Stromal cell of bone marrow (primary cell): ENCODE measurements at places on chromosomes 12 and 14.

DNA sequence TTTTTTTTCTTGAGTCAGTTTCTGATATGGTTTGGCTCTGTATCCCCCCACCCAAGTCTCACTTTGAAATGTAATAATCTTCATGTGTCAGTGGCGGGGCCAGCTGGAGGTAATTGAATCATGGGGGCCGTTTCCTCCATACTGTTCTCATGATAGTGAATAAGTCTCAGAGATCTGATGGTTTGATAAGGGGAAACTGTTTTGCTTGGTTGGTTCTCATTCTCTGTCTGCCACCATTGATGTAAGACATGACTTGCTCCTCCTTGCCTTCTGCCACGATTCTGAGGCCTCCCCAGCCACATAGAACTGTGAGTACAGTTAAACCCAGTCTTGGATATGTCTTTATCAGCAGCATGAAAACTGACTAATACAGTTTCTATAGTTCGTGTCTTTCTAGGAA, 42.9 kb downstream of the WNK1 start:
- no peak for DNase-seq

DNA sequence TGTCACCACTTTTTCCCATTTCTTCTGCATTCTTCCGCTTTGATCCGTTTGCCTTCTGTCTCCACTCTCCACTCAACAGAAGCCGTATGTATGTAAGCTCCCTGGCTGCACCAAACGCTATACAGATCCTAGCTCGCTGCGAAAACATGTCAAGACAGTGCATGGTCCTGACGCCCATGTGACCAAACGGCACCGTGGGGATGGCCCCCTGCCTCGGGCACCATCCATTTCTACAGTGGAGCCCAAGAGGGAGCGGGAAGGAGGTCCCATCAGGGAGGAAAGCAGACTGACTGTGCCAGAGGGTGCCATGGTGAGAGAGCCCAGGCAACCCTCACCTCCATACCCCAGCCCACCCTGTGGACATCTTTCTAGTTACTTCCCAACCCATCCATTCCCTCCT, 8.3 kb downstream of the GLI1 start:
- DNase-seq = no peak

DNA sequence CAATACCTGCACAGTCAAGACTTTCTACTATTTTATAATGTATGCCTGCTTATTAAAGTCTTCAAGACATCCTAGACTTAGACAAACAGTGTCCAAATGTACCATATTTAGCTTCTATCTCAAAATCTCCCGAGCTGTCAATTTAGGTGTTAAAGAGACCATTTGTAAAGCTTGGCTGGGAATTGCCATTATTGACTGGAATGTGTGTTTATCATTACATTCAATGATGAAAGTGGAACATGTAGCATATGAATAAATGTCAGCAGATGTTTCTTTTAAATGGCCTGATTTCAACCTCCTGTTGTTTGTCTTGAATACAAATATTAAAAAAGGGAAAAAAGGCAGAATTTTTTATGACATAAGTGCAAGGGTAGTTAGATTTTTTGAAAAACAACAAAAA, 572.3 kb downstream of the PRKD1 start:
- DNase-seq = no peak

GRCh38 chr14:23399136-23399535, 8.9 kb downstream of the MYH6 start:
- no peak for DNase-seq

GRCh38 chr12:120092551-120093335, 23.8 kb downstream of the RAB35 start:
- DNase-seq = no peak

GRCh38 chr12:6229224-6230218, 29.3 kb downstream of the CD9 start:
- DNase-seq = peak; percentile 95

DNA sequence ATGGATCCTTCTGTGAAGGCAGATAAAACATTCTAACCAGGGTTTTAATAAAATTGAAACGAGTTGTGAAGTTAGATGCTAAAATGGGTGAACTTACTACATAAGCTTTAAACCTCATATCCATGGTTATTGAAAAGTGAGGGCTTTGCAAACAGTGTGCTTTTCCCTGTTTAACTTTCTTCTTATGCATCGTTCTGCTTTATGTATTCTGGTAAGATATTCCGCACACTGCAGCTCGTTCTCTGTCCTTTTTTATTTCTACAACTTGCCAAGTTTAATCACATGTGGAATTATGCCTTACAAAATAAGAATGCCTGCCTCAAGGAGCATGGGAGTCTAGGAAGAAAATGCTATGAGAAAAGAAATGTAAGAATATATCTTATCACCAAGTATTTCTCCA, 30.9 kb downstream of the PELI2 start:
- no peak for DNase-seq

DNA sequence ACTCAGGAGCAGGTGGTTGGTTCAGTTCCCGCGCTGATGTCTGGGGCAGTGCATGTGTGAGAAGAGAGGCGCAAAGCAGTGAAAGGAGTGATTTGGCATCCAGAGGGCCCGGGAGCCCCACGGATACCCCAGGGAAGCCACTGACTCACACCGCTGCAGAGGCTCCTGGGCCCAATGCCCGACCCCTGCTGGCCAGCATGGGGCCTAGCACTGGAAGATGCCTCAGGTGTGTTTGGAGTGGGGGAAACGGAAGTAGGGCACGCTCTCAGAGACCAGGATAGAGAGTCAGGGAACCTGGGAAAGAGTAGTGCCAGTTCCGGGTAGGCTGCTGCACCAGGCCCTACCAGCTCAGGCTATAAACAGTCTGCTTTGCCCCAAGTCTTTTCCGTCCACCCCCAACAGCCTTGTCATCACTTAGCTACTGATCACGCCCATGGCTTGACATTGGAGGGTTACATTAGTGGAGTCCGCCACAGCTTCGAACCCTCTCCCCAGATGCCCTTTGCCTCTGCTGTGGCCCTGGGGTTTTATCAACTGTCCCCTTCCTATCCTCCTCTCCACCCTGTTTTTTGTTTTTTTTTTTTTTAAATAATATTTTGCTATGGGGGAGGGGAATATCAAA, 9.5 kb upstream of the CSAD start:
- DNase-seq = peak; percentile 71

DNA sequence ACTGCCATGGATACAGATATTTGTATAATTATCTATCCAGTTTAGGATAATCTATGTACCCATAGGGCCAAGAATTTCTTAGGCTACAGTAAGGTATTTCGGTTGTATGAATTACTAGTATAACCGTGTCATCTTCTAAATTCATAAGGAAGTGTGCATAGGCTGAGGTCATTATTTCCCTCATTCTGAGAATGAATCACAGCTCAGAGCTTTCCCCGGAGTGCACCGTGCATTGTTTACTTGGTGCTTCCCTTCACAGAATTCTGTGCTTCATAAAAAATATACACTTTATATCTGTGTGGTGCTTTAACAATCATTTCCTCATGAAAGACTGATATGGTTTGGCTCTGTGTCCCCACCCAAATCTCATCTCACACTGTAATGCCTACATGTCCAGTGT, 514.1 kb downstream of the ETNK1 start:
- DNase-seq = no peak

DNA sequence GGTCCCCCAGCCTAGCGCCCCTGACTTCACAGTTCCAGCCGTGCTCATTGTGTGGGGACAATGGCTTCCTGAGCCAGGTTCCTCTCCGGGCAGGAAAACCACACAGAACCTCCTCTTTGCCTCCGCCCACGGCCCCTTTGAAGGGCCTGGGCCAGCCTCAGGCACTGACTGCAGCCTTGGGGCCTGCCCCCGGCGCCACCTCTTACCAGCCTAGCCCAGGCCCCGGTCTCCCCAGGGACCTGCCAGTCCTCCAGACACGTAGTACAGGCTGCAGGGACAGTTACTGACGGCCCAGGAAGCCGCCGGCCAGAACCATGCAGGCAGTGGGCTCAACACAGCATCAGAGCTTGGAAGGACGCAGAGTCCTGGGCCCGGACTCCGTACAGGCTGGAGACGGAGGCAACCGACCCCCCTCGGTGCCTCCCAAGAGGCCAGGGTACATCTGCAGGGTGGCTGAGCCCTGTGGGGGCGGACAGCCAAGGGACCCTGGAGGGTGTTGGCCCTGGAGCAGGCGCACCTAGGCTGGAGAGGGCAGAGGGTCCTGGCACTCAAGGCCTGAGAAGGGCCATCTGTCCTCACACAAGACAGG, 20.9 kb upstream of the NUDT14 start:
- no peak for DNase-seq

DNA sequence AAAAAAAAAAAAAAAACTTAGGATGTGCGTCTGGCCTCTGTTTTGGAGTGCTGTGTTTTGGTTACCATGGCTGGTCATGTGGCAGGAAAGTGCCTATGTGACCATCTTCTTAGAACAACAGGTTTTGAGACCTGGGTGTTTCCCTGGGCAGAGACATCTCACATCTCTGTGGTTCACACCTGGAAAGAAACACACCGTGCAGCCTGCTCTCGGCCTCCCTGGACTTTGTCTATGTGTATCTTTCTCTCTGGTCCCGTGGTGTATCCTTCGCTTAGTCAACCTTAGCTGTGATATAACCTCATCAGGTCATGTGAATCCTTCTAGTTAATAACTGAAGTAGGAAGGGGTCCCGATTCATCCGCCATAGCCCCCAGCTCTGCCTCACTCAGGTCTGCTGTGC, 22.6 kb downstream of the ACADS start:
- DNase-seq = no peak

- no peak for DNase-seq
Observed at GRCh38 chr12:109778684-109779083, 54.5 kb downstream of the TRPV4 start.

- DNase-seq = no peak
Observed at GRCh38 chr12:51262758-51263177, 7.4 kb downstream of the SMAGP start.

DNA sequence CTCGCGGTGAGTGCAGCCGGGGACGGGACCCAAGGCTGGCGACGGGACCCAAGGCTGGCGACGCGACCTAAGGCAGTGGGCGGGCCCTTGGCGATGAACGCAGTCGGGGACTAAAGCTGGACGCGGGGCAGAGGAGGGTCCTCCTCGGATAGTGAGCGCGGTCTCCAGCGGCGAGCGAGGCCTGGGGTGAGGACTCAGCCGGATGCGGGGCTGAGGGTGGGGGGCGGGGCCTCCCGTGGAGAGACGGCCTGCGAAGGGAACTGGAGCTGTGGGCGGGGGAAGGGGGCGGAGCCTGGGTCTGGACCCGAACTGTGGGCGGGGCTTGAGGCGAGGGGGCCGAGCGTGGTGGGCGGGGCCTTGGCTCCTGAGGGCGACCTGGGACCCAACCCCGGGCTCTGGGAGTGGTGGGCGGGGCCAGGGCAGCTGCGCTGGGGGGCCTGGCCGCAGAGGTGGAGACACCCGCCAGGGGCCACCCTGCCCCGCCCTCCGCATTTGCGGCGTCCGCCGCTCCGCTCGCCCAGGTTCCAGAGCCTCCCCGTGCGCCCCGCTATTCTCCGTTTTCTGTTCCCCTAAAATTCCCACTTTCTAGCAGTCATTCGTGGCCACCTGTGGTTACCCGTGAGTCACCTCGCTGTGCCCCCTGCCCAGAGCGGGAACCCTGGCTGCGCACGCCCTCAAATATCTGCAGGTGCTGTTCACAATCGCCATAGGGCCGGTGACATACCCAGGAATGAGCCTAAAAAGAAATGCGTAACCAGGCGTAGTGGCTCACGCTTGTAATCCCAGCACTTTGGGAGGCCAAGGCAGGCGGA, 508 bp upstream of the BRF1 start:
- DNase-seq = peak; percentile 83

- DNase-seq = no peak
Observed at GRCh38 chr12:129002427-129002826, 149.1 kb downstream of the GLT1D1 start.

- peak; percentile 59 for DNase-seq
Observed at GRCh38 chr12:12376646-12377448, 20.0 kb downstream of the BORCS5 start.

DNA sequence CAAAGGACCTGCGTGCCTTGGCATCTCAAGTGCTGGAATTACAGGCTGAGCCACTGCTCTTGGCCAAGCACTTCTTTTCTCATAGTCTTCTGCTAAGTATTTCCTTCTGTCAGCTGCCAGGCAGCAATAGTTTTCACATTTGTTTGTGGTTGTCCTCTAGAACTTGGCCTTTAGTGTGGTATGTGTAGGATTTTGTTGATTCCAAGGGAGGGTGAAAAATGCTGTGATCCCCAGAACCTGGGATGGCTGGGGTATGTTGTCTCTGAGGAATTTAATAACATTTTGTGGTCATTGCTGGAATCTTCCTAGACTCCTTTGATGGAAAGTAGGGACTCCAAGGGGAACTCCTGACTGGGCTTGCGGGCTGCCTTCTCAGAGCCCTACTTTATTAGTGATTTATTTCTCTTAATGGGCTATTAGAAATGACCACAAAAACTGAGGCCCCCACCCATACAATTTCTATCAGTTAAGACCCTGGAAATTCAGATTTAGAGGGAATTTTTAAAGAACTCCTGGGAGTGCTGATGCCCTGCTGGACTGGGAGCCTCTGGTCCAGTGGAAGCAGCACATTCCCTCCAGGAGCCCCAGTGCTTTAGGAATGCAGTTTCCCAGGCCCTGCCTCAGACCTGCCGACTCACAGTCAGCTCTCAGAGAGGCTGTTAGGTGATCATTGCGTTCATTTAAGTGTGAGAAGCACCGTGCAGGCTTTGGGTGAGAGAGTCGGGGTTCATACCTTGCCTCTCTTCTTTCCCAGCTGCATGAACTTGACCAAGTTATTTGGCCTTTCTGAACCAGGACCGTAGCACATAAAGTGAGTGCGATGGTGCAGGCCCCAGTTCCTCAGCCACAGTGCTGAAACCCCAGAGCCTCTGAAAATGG, 22.7 kb downstream of the TRAF3 start:
- DNase-seq = peak; percentile 53

DNA sequence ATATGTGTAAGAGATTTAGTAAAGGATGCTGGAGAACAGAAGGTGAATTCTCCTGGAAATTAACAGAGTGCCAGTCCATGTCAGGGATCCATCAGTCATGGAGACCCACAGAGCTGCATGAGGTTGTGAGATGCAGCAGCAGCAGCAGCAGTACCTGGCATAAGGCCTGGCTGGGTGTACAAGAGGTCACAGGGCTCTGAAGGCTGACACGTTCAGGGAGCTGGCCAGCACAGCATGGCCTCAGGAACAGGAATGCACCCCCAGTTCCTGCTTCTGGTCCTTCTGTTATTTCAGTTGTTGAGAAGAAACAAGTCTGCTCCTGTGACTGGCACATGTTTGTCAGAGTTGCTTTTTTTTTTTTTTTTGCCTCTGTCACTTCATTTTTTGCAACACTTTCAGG, 210.8 kb downstream of the CNTN1 start:
- DNase-seq = no peak

DNA sequence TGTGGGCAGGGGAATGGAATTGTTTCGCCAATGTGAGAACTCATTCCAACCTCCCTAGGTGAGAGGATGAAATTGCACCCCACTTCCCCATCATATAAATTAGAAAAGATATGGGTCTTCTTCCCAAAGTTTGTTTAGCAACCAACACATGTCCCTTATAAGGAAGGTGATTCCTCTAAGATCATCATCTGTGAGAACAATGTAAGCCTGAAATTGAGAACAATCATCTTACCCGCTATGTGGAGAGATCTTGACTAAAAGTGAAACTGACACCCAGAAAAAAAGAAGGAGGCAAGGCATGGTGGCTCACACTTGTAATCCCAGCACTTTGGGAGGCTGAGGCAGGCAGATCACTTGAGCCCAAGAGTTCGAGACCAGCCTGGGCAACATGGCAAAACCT, 173.2 kb upstream of the HMGA2 start:
- DNase-seq = no peak

- no peak for DNase-seq
Observed at GRCh38 chr14:92704036-92704804, 44.2 kb downstream of the LGMN start.

GRCh38 chr14:105491366-105491973, 424 bp downstream of the TEDC1 start:
- no peak for DNase-seq
